ENCODE measurements at places on chromosomes 2 and 18.

- peak; percentile 3 for DNase-seq
Observed at GRCh38 chr2:141611981-141612380, 518.8 kb downstream of the LRP1B start.

- peak; percentile 64 for DNase-seq
Observed at GRCh38 chr18:23135550-23136325, 453 bp downstream of the CABLES1 start.

DNA sequence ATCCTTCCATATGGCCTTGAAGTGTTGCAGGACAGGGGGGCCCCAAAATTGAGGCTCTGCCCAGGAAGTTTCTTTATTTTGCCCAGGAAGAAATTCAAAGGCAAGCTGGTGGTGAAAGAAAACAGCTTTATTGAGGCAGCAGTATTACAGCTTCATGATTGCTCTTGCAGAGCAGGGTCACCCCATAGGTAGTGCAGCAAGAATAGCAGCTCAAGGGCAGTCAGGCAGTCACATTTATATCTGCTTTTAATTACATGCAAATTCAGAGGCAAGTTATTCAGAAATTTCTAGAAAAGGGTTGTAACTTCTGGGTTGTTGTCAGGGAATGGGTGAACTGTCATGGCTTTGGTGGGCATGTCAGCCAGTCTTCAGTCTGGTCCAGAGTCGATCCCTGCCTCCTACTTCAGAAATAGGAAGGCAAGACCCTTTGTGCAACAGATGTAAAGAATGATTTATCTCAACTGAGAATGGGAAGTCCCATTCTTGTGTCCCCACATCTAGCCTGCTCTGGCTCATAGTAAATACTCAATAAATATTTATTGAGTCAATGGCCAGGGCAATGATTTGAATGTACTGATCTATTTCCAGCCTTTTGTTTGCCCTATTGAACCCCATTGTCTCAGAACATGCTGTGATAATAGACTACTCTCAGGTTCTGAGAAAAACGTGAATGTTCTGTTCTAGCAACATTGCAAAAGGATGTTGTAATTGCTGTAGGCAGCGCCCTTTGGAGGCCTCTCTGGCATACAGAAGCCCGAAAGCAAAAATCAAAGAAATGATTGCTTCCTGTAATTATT is 129.8 kb downstream of the MYO3B start:
- DNase-seq = no peak

DNA sequence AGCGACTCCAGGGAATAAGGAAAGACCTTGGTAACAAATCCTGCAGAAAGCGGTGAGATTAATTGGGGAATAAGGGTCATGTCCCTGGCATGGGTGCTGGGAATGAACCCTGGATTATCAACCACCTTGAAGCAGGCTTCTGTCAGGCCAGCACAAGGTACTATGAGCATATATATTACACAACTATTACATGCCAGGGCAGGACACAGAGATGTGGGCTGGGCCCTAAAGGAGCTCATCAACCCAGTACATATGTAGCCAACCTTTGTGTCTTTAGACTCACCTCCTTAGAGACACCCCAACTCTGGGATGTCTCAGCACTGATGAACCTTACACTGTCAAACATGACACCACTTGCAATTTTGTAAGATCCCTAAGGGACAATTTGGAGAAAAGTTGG is 3.4 kb downstream of the SFXN5 start:
- DNase-seq = no peak

- no peak for DNase-seq
Observed at GRCh38 chr2:186125156-186125555, 360.9 kb upstream of the ZC3H15 start.

- DNase-seq = peak; percentile 95
Observed at GRCh38 chr2:119260646-119261492, 37.2 kb downstream of the STEAP3 start.

DNA sequence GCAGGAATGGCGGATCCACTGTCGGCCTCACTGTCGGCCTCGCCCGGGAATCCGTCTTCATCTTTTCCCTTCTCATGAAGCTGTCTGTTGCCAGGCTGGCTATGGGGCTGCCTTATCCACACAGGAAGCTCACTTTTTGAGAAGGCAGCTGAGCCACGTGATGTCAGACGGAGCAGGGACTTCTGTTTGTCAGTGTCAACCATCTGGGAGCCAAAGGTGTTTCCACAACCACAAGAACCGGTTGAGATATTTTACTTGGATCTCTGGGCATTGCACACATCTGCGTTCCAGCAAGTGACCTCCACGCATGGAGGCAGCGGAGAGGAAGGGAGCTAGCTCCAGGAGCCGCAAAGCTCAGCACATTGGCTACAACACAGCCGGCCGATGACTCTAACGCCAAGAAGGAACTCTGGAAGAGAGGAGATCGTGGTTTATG is 27.4 kb upstream of the TAF1B start:
- no peak for DNase-seq

GRCh38 chr2:221255862-221256261 is 316.2 kb downstream of the EPHA4 start:
- DNase-seq = no peak

- no peak for DNase-seq
Observed at GRCh38 chr18:50814395-50814794, 5.4 kb downstream of the MRO start.
